NCI-H460 (cell line): ENCODE measurements at places on chromosomes 7 and 10. TPM values are rescaled to one million over a fixed set of nuclear protein-coding genes. Genes with fewer than 3 reads are reported as not detected.

ZNF425 gene
- total RNA-seq = 0.26 and 0.87 TPM in 2 replicates

LBX1 gene
- 0.10 and 0.12 TPM in 2 replicates for total RNA-seq

JCAD gene
- 16.0 and 19.1 TPM in 2 replicates for total RNA-seq

DENND2A gene
- 0.02 and 0.09 TPM in 2 replicates for total RNA-seq

COL1A2 gene
- total RNA-seq = not detected in 2 replicates

ASB10 gene
- not detected in 2 replicates for total RNA-seq

HNRNPH3 gene
- 40.9 and 49.5 TPM in 2 replicates for total RNA-seq

ANKRD61 gene
- total RNA-seq = 0.46 and 0.72 TPM in 2 replicates

PTPRZ1 gene
- total RNA-seq = not detected in 2 replicates

CALCR gene
- total RNA-seq = 0.17 and 0.32 TPM in 2 replicates

ZWINT gene
- 53.2 and 55.7 TPM in 2 replicates for total RNA-seq

H2BK1 gene
- total RNA-seq = not detected in 2 replicates

AGBL3 gene
- total RNA-seq = 1.2 and 2.6 TPM in 2 replicates

TIMM23 gene
- total RNA-seq = 73.2 and 85.9 TPM in 2 replicates

KIF5B gene
- 115 and 135 TPM in 2 replicates for total RNA-seq

EVX1 gene
- total RNA-seq = 0.12 TPM in 1 of 2 replicates, not detected in the other

MMP21 gene
- not detected in 2 replicates for total RNA-seq

MRPS17 gene
- total RNA-seq = 9.8 and 13.9 TPM in 2 replicates

JAKMIP3 gene
- 2.0 TPM in 2 replicates for total RNA-seq

NEUROD6 gene
- not detected in 2 replicates for total RNA-seq

UCMA gene
- not detected in 2 replicates for total RNA-seq

CUZD1 gene
- 1.6 and 2.2 TPM in 2 replicates for total RNA-seq

AKR1B15 gene
- total RNA-seq = 1.4 and 2.0 TPM in 2 replicates

LMTK2 gene
- 12.0 and 13.3 TPM in 2 replicates for total RNA-seq

FAM185A gene
- total RNA-seq = 7.4 and 7.9 TPM in 2 replicates

CALHM1 gene
- total RNA-seq = not detected in 2 replicates

GATA3 gene
- 0.12 and 0.23 TPM in 2 replicates for total RNA-seq
